ENCODE measurements at places on chromosomes 7 and 10.
A peak's percentile ranks its signal among the peaks of the same experiment; 100 is the strongest.

- DNase-seq = no peak
Observed at GRCh38 chr7:88109612-88110011, 110.2 kb downstream of the SRI start.

DNA sequence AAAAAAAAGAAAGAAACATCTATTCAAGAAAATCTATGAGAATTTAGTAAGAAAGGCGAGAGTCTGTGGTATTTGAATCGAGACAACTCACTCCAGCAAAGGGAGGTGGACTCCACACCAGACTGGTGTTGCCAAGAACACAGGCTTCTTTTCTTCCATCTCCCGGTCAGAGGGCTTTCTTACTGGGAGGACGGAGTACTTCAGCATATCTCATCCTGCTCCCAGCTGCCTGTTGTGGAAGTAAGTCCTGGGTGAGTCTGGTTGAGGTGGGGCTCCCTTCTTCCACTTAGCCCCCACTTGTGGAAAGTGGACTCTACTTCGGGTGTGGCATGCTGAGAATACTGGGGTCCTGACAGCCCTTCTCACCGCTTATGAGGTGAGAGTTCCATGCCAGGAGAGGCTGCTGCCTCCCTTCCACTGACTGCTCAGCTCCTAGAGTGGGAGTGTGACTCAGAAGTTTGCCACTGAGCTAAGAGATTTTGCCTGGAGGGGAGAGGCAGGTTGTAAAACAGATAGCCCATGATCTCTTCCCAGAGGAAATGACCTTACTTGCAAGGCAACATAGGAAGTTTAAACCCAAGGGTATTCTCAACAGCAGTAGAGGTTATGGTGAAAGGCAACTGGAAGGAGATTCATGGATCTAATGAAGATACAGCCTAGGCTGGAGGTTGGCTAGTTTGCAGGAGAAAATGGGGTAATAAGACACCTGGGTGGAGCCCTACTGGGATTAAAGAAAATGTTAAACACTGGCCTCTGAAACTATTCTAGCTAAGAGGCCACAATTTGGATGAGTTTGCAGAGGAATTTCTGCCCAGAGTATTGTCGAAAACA lies 3.5 kb upstream of the NACAD start:
- DNase-seq = no peak

- no peak for DNase-seq
Observed at GRCh38 chr10:44788147-44789129, 122.7 kb upstream of the TMEM72 start.

- peak; percentile 88 for DNase-seq
Observed at GRCh38 chr7:92621026-92621540, 30.9 kb upstream of the FAM133B start.

Measured in eye (tissue), 1 donor.